ENCODE measurements at places on chromosomes 2 and 18.

- DNase-seq = no peak
Measured at GRCh38 chr18:5451150-5451549, 92.6 kb downstream of the EPB41L3 start.

GRCh38 chr2:186327251-186327868, 158.7 kb upstream of the ZC3H15 start:
- DNase-seq = no peak

GRCh38 chr2:23698116-23698693, 228.7 kb downstream of the ATAD2B start:
- no peak for DNase-seq

- no peak for DNase-seq
Measured at GRCh38 chr18:5530629-5531178, 13.1 kb downstream of the EPB41L3 start.

- peak; percentile 22 for DNase-seq
Measured at GRCh38 chr2:68739595-68740399, 5.2 kb downstream of the ARHGAP25 start.

DNA sequence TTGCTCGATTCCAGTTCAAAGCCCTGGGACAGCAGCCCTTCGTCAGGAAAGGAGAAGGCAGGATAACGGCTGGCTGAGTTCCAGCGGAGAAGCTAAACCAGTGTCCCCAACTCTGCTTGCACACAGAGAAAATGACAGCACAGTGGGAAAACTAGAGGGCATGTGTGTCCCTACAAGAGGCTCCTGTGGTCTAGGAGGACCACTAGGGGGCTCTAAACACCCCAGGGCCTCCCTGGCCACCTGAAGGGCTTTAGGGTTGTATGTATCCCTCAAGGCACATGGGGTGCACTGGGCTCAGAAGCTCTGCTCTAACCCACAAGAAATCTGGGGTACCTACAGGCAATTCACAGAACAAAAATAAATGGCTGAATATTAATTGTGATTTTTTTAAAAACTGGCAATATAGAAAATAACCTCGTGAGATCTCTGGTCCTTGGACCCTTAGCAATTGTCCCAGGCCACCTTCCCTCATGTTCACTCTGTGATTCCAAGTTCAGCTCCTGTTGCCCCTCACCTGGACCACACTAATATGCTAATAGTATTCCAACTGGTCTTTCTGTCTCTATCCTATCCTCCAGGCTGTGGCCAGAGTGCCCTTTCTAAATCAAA, 17.5 kb downstream of the STAT1 start:
- DNase-seq = no peak

DNA sequence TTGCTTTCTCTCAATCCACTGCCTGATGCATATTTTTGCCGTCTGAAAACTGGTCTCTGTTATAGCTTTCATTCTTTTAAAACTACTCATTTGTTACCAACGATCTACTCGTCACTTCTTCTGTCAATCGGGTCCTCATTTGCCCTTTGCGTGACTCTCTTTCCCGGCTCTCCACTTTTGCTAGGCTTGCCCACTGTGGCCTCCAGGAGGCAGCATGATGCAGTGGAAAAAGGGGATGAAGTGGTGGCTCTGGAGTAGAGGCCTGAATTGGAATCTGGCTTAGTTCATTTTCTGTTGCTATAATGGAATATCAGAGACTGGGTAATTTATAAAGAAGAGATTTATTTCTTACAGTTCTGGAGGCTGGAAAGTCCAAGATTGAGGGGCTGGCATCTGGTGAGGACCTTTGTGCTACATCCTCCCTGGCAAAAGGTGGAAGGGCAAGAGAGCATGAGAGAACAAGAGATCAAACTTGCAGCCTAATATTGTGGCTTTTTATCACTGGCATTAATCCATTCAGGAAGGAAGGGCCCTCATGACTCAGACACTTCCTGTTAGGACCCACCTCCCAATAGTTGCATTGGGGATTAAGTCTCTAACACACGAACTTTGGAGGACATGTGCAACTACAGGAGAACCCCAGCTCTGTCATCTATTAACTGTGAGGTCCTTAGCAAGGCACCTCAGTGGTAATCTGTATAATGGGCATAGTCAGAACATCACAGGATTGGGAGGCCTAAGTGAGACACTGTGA, 15.4 kb downstream of the GDF7 start:
- DNase-seq = no peak

DNA sequence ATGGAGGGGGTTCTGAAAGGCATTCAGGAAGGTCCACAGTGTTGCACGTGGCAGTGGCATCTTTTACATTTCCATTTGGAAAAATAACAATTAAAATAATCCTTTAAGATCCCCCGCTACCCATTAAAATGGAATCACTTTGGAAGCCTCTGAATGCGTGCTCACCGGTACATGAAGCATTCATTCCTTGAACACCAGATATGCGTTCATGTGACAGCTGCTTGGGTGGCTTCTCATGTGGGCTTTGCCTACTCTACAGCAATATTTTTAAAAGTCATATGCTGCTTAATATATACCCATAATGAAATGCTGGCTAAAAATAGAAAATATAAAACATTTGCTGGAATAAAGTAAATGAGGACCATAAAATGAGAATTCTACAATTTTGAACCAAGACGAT, 14.4 kb upstream of the HAAO start:
- DNase-seq = no peak

GRCh38 chr2:73952499-73953446, 26.1 kb downstream of the DGUOK start:
- no peak for DNase-seq

Measured in GDM1 (cell line).